Stimulated activated CD4-positive, alpha-beta T cell treated with anti-CD3 and anti-CD28 coated beads, Interleukin-4, amount 100 ng/mL, for 1 hour (primary cell): ENCODE measurements at places on chromosomes 12 and 14.

DNA sequence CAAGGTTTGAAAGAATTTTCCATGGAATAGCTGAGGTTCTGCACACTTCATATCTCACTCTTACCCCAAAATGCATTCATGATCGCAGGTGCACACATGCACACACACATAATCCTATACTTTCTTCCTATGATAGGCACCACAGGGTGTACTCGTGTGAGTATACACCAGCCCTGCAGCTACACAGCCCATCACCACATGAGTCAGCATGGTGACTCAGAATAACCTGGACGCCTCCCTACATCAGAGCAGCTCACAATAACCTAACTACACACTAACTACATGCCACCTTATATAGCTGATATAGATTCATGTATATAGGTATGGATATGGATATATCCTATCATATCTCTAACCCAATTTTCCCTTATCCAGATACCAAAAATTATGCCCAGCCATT is 850.2 kb upstream of the TMEM132C start:
- no peak for DNase-seq

- no peak for DNase-seq
These were observed 33.8 kb downstream of the DMAC2L start for GRCh38 chr14:50345846-50346422.

DNA sequence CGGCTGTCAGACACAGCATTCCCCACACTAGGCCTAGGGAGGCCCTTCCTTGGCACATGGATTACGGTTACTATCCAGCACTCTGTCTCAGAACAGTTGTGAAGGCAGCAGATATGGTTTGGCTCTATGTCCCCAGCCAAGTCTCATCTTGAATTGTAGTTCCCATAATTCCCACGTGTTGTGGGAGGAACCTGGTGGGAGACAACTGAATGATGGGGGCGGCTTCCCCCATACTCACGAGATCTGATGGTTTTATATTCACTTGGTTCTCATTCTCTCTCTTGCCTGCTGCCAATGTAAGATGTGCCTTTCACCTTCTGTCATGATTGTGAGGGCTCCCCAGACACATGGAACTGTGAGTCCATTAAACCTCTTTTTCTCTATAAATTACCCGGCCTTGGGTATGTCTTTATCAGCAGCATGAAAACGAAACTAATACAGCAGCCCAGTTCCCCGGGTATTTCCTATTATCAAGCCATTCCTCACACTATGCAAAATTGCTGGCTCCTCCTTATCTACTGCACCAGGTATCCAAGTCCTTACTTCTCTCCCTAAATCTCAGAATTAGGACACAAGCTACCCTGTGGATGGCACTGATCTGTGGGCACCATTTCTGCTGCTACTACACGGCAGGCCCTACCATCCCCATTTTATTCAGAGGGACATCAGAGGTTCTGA is 33.3 kb downstream of the NT5DC3 start:
- DNase-seq = no peak

DNA sequence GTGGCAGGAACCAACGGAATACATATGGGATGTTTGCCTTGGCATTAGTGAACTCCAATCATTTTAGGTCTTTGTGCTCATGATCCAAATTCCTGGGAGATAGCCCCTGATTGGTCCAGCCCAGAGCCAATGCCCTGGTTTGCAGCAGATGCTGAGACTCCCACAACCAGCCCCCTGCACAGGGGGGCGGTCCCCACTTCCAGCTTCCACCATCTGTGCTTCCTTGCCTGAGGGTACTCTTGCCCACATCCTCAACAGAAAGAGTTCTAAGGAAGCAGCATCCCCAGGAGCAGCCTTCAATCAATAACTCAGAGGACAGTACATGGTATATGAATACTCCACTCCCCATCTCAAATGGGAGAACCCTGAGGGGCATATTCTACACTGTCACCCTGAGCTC is 39.7 kb upstream of the FICD start:
- DNase-seq = no peak

DNA sequence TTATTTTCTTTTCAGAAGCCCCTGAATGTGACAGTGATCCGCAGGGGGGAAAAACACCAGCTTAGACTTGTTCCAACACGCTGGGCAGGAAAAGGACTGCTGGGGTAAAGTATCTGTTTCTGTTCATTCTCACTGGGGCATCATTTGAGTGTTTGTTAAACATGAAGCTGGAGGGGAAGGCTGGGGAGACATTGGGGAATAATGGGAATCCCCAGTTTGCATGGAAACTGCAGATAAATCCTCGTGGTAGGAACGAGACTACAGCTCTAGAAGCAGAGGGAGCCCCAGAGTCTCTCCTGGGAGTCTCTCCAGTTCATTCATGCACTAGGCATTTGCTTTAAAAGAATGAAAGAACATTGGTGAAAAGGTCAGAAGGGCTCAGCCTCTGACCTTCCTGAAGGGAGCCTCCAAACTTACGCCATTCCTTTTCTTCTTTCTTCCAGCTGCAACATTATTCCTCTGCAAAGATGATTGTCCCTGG is 2.5 kb upstream of the CFAP251 start:
- DNase-seq = no peak

DNA sequence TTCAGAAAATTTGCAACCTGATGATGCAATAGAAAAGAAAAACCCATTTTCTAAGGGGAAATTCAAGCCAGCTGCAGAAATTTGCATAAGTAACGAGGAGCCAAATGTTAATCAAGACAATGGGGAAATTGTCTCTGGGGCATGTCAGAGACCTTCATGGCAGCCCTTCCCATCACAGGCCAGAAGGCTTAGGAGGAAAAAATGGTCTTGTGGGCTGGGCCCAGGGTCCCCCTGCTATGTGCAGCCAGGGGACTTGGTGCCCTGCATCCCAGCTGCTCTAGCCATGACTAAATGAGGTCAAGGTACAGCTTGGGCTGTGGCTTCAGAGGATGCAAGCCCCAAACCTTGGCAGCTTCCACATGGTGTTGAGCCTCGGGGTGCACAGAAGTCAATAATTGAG is 28.2 kb upstream of the AVPR1A start:
- no peak for DNase-seq

- no peak for DNase-seq
These were observed 2.8 kb upstream of the SLC25A47 start for GRCh38 chr14:100320157-100320856.

- DNase-seq = no peak
These were observed 11.8 kb downstream of the PDE1B start for GRCh38 chr12:54561164-54561563.

GRCh38 chr14:63543826-63544406 is 739 bp upstream of the PPP2R5E start:
- DNase-seq = no peak

GRCh38 chr14:77832297-77832696 is 32.4 kb downstream of the ADCK1 start:
- no peak for DNase-seq

DNA sequence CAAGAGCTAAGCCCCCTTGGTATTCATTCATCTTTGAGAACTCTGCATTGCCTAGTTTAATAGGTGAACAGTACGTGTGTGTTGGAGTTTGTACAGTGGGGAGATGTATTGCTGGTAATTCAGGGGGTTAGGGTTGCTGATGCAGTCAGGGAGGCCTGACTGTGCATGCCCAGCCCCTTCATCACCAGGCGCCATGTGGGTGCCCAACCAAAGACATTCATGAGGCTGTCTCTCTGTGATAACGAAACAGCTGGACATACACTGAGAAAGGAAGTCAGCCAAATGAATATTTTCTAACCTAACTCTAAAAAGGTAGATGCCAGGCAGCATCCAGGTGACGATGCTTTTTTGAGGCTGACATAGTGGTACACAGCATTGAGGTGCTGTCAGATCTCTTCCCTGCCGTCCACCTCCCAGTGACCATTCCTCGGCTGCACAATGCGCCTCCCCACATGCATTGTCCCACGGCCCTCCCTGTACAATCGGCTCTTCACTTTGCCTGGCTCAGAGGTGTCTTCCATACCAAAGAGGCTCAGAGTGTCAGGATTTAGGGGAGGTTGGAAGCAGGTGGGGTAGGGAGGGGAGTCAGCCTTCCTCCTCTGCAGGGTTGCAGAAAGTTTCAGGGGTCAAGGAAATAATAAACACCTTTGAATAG is 19.0 kb downstream of the EML1 start:
- DNase-seq = no peak

GRCh38 chr14:22929961-22930364 is 787 bp upstream of the PRMT5 start:
- DNase-seq = no peak

DNA sequence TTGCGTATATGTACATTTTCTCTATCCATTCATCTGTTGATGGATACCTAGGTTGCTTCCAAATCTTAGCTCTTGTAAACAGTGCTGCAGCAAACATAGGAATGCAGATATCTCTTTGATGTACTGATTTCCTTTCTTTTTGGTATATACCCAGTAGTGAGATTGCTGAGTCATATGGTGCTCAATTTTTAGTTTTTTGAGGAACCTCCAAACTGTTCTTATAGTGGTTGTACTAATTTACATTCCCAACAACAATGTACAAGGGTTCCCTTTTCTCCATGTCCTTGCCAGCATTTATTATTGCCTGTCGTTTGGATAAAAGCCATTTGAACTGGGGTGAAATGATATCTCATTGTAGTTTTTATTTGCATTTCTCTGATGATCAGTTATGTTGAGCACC is 44.3 kb downstream of the PELI2 start:
- DNase-seq = no peak

DNA sequence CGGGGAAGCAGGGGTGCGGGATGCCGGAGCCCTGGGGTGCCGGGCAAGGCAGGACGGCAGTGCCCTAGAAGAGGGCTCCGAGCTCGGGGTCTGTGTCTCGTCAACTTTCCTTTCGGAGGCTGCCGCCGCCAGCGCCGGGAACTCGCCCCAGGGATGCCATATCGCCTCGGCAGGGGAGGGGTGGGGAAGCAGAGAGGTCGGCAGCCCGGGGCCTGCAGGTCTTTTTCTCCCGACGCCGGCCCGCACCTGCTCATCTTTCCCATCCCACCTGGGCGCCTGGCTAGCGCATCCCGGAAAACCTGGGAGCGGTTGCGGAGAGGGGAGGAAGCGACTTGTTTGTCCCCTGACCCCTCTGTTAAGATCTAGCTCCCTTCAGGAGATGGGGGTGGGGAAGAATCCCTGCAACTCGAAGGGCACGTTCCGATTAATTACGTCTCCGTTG is 547 bp downstream of the CNTN1 start:
- DNase-seq = no peak

- no peak for DNase-seq
These were observed 64.5 kb downstream of the ANKRD9 start for GRCh38 chr14:102445066-102445465.

DNA sequence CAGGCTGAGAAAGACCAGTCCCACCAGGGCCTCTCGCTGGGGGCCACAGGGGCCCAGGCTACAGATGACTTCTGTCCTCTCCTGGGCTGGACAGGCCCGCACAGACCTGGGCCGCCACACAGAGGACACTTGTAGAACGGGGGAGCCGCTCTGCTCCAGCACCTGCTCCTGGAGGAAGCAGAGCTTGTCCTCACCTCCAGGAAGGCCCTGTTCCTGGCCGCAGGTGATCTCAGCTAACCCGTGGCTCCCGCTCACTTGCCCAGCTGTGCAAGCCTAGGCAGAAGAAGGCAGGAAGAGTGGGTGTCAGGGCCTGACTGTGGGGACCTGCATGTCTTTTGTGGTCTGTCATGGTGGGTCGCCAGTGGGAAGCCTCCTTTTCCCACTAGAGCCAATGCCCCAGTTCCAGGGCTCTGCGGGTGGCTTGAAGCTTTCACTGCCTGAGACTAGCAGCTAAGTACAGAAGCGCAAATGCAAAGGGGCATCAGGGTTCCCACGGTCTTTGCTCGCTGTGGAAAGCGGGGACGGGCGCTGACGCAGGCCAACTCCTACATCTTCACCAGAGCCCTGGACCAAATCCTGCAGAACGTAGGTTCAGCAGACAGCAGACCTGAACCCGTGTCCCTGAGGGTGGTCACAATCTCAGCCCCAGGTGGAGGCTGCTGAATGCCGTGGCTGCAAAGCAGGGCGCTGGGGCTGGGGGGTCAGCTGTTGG is 8.8 kb upstream of the CEP170B start:
- no peak for DNase-seq

DNA sequence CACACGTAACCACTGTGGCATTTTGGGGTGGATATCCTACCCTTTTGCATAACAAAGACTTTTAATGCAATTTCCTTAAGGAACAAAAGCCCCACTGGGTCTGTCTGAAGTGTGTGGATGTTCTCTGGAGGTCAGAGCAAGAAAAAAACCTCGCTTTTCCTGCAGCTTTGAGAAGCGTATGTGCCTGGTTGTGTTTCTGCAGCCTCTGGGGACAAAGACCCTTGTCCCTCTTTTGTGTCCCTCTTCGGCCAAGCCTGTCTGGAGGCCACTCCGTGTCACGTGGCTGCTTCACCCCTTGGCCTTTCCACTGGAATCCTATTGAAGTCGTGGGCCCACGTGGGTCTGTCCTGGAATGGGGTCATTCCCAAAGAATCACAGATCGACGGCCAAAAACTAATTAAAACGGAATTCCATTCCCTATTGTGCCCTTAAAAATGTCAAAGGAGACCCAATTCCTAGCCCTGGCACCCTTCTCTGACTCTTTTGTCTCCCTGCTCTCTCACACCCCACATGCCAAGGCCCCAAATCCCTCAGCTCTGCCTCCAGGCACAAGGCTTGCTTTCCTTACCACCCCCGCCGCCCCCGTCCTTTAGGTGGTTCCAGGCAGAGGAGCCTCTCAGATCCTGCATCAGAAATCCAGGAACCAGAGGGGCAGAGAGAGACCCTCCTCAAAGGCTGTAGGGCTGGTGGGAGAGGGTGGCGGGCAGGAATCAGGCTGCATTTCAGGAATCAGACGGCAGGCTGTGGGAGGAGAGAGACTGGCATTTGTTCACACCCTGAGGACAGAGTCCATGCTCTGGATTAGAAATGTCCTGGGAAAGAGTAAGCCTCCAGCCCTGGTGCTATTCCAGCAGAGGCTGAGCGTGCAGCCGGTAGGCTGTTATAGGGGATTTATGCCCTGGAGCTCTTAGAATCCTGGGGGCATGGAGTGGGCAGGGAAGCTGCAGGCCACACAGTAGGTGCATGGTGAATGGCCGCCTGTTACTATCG is 12.6 kb upstream of the CYP46A1 start:
- DNase-seq = no peak

DNA sequence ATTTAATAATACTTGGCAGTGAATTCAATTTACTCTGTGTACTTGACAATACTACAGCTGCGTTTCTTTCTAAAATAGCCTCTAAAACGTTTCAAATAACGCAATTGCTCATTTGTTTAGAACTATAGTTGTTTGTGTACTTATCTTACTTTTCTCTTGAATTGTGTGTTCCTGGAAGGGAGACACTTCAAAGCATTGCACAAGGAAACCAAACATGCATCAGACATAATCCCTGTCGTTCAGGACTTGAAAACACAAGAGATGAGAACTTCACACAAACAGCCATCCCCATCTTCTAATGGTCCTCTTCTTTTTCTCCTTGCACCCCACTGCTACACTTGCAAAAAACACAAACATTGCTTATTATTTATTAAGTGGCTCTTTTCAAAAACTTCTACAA is 38.5 kb downstream of the PTGER2 start:
- DNase-seq = no peak

GRCh38 chr14:99807413-99808153 is 14.4 kb downstream of the EML1 start:
- DNase-seq = no peak

- no peak for DNase-seq
These were observed 51.3 kb upstream of the GALNT9 start for GRCh38 chr12:132380641-132381040.

- no peak for DNase-seq
These were observed 55.5 kb downstream of the SLC16A7 start for GRCh38 chr12:59651229-59651920.
